ENCODE measurements at places on chromosomes 1 and 21. TPM values are rescaled to one million over a fixed set of nuclear protein-coding genes. Genes with fewer than 3 reads are reported as not detected.

RGS7 gene
- polyA plus RNA-seq, result not detected

GJB5 gene
- not detected for polyA plus RNA-seq

IL12RB2 gene
- 11.9 TPM for polyA plus RNA-seq

LAD1 gene
- not detected for polyA plus RNA-seq

GRCh38 chr1:59511476-59512465, 214.9 kb downstream of the FGGY start:
- no peak for DNase-seq

GRCh38 chr21:27622631-27623030, 655.7 kb upstream of the ADAMTS5 start:
- DNase-seq, result no peak

DNA sequence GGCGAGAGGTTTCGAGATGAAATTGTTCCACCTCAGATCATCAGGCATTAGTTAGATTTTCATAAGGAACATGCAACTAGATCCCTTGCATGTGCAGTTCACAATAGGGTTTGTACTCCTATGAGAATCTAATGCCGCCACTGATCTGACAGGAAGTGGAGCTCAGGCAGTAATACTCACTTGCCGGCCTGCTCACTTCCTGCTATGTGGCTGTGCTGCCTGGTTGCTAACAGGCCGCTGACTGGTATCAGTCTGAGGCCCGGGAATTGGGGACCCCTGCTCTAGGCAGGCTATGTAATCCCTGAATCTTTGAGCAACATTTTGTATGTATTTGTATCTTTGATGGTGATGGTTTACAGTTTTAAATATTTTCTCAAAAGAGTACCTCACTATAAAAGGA, 32.5 kb downstream of the XKR8 start:
- DNase-seq, result peak; percentile 52

- DNase-seq, result no peak
Observed at GRCh38 chr1:190963321-190963720, 485.7 kb upstream of the BRINP3 start.

GRCh38 chr1:113903501-113904292, 902 bp downstream of the AP4B1 start:
- peak; percentile 27 for DNase-seq

DNA sequence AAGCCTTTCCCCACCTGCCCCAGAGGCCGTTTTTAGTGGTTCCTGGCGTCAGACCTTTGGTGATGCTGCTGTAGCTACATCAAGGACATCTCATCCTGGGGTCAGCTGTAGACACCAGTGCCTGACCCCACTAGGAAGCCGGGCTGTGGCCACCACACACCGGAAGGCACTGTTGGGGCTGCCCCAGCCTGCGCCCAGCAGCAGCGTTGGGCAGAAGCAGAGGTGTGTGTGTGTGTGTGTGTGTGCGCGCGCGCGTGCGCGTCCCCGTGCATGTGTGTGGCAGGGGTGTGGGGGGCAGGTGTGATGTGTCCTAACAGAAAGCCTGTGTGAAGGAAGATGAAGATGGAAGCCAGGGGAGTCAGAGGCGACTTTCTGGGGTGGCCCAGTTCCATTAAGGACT, 62.0 kb upstream of the COL6A1 start:
- DNase-seq, result no peak

- no peak for DNase-seq
Observed at GRCh38 chr1:107900090-107900945, 64.7 kb downstream of the VAV3 start.

DNA sequence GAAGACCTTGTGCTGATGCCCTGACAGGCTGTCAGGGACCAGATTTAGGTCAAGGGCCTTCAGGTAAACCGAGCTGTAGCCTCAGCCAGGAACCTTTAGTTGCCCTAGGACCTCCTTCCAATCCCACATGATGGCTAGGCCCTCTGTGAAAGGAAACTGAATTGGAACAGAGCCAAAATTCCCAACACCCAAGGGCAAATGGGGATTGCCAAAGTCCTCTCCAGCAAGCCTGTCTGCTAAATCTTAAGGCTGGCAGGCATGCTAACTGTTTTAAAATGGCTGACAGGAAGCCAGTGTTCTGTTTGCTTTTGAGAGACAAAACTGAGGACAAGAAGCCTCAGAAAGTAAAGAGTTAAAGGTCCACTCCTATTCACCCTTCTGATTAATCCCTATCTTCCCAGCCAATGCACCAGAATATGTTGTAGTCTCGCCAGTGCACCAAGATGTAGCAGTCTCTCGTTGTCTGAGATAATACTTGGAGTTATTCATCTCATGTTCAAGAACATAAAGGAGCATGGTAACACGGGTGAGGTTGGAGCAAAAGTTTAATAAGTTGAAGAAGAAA, 35.1 kb downstream of the MSTO1 start:
- DNase-seq, result no peak

DNA sequence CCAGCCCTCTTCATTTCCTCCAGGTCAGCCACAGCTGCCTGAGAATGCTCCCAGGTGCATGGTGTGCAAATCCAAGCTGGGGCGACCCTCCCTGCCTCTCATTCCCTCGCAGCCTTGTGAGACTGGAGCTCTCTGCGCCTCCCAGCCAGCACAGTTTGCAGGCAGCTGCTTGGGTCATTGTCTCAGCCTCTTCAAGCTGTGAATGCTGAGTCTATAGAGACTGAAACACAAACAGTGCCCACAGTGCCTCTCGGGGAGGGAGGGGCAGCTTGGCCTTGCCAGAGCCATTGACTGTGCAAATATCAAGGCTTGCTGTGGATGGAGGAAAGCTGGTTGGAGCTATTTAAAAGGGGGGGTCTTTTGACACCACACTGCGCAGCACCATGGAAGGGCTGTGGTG, 10.6 kb downstream of the PLXNA2 start:
- no peak for DNase-seq

- DNase-seq, result no peak
Observed at GRCh38 chr1:201696217-201696761, 132.7 kb upstream of the IPO9 start.

- DNase-seq, result peak; percentile 71
Observed at GRCh38 chr1:224430511-224431113, 4.0 kb downstream of the WDR26 start.

DNA sequence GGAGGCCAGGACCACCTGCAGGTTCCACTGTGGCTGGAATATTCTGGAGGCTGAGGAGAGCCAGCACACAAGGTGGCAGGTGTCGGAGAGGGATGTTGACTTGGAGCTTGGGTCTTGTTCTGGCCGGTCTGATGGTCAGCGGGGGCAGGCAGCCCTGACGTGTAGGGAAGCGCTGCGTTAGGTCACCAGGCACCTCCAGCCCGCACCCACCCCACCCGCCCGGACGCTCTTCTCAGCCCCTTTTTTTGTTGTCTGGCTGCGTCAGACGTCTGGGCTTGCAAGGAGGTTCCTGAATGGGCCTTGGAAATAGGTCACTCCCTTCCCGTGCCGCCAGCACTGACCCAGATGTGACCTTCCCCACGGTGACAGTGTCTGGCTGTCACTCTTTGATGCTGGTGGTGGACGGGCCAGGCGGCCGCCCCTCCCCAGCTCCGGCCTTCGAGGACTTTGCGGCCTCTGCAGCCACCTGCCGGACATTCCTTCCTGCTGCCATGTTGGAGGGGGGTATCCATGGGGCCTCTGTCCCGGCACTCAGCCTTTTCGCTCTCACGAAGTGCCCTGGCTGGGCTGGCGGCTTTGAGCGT, 30.1 kb downstream of the SPSB1 start:
- no peak for DNase-seq

DNA sequence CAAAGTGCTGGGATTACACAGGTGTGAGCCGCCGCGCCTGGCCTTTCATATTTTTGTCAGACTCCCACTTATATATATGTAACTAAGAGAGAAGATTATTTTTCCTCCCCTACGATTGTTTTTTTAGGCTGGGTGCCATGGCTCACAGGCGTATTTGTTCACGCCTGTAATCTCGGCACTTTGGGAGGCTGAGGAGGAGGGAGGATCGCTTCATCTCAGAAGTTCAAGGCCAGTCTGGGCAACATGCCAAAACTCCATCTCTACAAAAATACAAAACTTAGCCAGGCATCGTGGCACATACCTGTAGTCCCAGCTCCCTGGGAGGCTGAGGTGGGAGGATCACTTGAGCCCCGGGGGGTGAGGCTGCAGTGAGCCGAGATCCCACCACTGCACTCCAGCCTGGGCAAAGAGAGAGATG, 23.9 kb upstream of the ITLN2 start:
- DNase-seq, result no peak
